ENCODE measurements at places on chromosomes 6 and 20.

GRCh38 chr6:144351379-144352127, 66.4 kb downstream of the UTRN start:
- no peak for DNase-seq

DNA sequence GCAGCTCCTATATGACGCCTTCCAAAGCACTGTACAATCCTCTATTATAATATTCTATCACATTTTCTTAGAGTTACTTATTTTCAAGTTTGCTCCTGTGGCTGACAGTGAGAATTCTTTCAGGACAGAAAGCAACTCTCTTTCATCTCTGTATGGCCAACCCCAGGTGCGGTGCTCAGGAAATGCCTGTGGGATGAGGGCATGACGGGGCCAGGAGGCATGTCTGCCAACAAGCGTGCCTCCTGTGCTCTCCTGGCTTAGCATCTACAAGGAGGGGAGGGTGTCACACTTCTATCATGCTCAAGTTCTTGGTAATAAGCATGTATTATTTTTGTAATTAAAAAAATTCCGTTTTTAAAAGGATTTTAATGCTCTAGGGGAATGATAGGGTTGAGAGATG, 11.4 kb downstream of the MRPL14 start:
- DNase-seq = no peak

- DNase-seq = no peak
Measured at GRCh38 chr20:51660672-51661608, 107.2 kb downstream of the ATP9A start.

GRCh38 chr6:24673625-24674024, 6.7 kb downstream of the ACOT13 start:
- DNase-seq = no peak

- DNase-seq = no peak
Measured at GRCh38 chr20:37913567-37914366, 10.8 kb downstream of the VSTM2L start.

DNA sequence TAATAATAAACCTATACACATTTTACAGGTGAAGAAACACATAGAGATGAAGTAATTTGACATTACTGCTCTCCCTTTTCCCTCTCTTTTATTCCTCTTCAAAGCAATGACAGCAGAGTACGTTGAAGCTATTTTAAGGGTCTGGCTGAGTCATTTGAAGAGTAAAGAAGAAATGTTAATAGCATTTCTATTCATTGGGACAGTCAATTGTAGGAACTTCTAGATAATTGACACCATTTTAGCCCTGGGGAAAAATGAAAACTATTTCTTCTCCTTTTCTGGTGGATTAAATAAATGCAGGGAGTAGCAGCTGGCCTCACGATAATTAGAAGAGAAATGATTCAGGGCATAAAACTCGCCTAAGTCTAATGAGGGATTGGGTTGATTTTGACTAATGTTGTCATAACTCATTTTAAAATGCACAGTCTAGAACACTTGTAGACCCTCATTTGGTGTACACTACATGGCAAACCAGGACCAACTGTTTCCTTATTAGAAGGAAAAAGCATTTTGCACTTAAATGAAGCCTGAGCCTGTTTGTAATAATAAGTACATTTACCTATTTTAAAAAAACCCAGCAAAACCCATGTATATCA, 48.1 kb downstream of the RIPOR2 start:
- DNase-seq = no peak

GRCh38 chr20:61636531-61637116, 384.6 kb downstream of the CDH4 start:
- no peak for DNase-seq

- no peak for DNase-seq
Measured at GRCh38 chr6:46530896-46531295, 39.6 kb upstream of the RCAN2 start.

GRCh38 chr20:33859751-33860150, 48.6 kb downstream of the CHMP4B start:
- DNase-seq = no peak

DNA sequence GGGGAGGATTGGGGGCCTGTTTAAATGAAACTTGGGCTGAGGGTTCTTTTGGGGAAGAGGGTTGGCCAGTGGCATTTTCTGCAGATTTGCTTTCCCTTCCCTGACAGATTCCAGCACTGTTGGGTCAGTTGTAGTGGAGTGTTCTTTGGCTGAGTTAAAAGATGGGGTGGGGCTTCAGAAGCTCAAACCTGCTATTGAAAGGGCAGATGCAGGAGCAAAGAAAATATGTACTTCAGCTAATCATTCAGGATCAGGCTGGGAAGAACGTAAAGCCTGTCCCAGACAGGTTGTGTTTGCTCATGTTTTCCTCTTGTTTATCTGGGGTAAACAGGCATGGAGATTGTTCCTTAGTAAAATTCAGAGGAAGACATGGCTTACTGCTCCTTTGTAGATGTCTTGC, 2.5 kb downstream of the SASH1 start:
- no peak for DNase-seq

DNA sequence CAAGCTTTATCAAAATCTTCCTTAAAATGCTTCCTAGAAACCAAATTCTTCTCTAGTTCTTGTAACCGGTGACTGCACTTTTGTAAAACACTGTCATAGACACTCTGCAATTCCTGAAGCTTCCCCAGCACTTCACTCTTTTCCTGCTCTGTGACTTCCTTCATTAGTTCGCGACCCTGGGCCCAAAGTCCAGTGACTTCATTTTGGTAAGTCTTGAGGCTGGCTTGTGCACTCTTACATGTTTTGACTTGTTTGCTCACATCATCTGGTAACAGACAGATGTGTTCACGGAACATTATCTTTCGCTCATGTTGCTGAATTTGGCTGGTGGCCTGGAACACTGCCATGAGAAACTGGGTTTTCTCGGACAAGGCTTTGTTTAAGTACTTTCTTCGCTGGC, 306.2 kb downstream of the SYNE1 start:
- no peak for DNase-seq

DNA sequence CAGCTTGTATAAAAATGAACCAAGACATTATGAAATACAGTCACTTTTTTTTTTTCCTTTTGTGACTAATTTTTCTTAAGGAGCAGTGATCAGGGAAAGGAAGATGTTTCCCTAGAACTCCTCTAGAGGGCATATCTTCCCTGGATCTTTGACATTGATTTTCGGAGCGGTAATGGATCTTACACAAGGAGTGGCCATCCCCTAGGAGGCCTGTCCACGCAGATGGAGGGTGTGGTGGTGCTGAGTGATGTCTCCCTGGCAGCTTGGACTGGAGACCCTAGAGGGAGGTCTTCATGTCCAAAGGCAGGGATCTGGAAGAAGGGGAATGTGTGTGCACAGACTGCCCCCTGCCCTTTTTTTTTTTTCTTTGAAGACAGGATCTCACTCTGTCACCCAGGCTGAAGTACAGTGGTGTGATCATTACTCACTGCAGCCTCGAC, 7.0 kb upstream of the KIFC1 start:
- DNase-seq = no peak

DNA sequence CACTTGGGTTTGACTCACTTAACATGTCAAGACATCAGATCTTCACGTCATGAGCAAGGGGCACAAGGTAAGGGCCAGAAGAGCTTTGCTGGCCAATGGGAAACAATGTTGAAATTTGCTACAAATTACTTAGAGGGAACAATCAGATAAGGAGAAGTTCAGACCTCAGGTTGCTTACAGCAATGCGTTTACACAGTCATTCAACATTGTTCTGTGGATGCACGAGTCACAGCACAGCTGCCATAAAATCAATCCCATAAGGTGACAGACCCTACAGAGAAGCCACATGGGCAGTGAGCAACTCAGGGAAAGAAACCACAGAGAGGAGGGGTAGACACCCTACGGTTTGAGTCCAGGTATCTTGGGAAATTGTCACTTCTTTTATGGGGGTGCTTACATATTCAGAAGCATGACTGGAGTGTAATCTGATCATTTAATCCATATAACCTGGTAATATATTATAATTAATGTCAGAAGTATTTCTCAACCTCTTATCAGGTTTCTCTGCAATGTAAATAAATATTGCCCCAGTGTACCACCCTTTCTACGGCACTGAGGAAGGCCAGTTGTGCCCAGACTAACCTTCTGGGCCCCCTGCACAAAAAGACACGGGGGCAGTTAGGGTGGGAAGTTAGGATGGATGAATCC, 2.3 kb upstream of the SLC22A2 start:
- DNase-seq = no peak

- no peak for DNase-seq
Measured at GRCh38 chr6:138004430-138005287, 102.6 kb downstream of the PERP start.

DNA sequence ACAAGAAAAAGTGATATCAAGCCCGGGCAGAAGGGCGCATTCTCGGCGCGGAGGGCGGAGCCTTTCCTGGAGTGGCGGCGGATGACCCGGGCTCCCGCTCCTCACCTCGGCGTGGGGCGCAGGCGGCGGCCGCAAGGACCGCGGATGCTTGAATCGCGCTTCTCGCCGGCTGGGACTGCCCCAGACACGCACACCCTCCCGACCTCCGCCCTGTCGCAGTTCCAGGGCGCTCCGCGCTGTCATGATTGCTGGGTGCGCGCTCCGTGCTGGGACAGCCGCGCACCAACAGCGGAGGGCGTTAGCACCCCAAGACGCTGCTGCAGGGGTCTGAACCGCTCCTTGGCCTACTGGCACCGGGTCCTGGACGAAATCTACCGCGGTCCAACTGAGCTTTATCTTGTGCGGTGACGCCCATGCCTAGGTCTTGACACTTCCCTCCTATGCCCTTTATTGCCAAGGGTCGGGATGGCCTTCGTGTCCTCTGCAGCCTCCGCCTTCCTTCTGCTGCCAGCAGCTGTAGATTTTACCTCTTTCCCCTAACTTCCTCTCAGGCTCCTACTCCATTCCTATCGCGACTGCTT, 43.3 kb downstream of the IRAK1BP1 start:
- DNase-seq = no peak

GRCh38 chr6:34585512-34586061, 29.5 kb upstream of the SPDEF start:
- no peak for DNase-seq

DNA sequence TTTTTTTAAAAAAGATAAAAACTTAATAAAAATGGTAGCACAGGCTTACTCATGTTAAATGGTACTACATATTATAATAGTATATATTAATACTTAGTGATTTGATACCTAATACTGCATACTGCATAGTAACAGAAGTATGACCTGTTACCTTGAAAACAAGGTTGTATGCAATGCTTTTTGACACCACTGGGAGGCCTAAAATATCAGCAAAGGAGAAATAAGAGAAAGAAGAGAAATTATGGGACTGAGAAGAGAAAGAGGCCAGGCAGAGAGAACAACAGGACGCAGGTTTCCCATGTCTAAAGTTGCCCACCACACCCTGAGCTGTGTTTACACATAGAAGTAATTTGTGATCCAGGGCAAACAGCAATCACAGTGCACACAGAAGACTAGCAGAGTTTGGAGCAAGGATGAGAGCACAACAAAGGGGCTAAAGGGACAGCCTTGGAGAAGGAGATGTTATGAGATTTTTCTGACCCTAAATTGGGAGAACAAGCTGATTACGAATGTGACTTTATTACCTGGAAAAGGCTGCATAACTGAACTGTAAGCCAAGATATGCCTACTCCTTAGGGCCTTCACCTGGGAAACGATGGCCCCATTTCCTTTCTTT, 73.2 kb downstream of the ROS1 start:
- no peak for DNase-seq

DNA sequence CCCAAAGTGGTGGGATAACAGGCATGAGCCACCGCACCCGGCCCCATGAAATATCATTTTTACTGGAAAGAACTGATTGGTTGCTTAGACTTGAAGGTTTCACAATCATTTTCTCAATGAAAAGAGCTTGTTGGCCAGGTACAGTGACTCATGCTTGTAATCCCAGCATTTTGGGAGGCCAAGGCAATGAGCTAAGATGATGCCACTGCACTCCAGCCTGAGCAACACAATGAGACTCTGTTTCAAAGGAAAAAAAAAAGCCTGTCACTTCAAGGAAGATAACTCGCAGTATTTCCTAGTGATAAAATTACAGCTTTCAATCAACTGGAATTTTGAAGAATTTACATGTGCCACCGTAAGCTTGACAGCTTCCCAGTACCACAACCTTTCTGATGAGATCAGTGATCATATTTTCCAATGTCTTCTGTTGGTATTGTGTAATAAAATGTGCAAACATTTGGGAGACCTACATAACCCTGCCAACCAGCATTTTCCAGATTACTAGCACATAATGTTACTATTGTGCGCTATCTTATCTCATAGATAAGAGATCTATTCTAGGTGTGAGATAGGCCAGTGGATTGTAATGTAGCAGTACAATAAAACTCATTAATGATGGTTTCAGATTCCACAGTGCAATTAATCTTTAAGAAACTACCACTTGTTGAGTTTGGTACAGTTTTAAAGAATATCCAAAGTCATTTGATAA, 7.2 kb downstream of the PNLDC1 start:
- no peak for DNase-seq

- no peak for DNase-seq
Measured at GRCh38 chr20:57055345-57055744, 211.1 kb downstream of the BMP7 start.

- no peak for DNase-seq
Measured at GRCh38 chr6:136930528-136930927, 8.4 kb downstream of the SLC35D3 start.

GRCh38 chr6:154849475-154849874, 116.3 kb downstream of the SCAF8 start:
- no peak for DNase-seq

- DNase-seq = no peak
Measured at GRCh38 chr6:6587696-6588063, 840 bp upstream of the LY86 start.

DNA sequence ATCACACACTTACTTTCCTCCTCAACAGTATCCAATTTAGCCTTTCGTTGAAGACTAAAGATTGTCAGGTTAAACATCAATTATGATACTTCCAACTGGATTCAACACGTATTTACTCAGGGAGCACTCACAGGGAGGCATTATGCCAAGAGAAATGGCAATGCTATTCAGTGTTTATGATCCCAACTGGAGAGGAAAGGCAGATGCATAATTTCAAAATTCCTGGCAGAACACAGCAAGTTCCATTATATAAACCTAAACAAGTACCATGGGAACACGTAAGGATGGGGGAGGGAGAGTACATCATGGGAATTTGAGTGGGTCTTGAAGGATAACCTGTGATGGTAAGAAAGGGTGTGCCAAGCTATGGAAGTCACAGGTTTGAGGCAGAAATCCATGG, 112.7 kb downstream of the ISM1 start:
- no peak for DNase-seq

DNA sequence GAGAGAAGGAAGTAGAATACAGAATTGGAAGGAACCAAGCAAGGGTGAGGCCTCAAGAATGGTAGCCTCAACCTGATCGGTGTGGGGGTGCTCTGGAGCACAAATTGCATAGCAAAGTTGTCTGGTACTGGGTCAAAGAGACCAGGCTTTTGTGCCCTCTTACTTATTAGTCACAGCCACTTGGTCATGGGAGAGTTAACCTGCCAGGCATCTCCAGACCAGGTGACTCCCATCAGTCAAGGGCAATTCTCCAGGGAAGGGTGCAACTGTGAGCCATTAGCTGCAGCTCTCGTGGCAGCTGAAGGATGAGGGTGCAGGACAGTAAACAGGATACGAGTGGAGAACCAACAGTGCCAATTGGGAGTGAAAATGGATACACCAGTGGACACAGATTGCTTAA, 47.7 kb upstream of the PLCB4 start:
- DNase-seq = no peak
